ENCODE measurements at places on chromosomes 13 and 19.

GRCh38 chr19:29328586-29328985, 115.6 kb upstream of the UQCRFS1 start:
- DNase-seq, result no peak

DNA sequence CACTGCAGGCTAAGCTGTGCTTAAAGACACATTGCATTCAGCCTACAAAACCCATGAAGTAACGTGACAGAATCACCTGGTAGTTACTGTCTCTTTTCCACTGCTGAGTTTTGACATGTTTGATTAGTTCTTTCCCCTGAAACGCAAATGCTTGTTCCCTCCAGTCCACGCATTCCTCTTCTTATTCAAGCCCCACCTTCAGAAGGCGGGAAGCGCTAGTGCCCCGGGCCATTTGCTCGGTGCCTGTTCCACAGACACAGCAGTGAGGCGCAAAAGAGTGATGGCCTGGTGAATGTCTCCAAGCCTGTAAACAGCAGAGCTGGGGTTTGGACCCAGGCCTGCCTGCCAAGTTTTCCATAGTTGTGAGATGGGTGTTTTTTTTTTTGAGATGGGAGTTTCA, 10.9 kb downstream of the ACP4 start:
- DNase-seq, result no peak

GRCh38 chr13:93716623-93717022, 490.0 kb downstream of the GPC6 start:
- no peak for DNase-seq

- DNase-seq, result no peak
Observed at GRCh38 chr13:24910502-24911132, 146.6 kb downstream of the RNF17 start.

All from stimulated activated CD4-positive, alpha-beta T cell treated with anti-CD3 and anti-CD28 coated beads, Interleukin-1b, Interleukin-23, amount 100 ng/mL, for 1 hour (primary cell).